ENCODE measurements at places on chromosomes 7 and 10. TPM values are rescaled to one million over a fixed set of nuclear protein-coding genes. Genes with fewer than 3 reads are reported as not detected.

The NYAP1 gene
- 2.8 TPM for total RNA-seq

The ACSM6 gene
- not detected for total RNA-seq

The KMT2E gene
- total RNA-seq: 16.5 TPM

The NEUROD6 gene
- total RNA-seq: not detected

The INSYN2A gene
- 2.3 TPM for total RNA-seq

The TBX20 gene
- 1.2 TPM for total RNA-seq

The SKIDA1 gene
- 0.91 TPM for total RNA-seq
